Pancreas (tissue), 10 donors: ENCODE measurements at places on chromosomes 7 and 10. TPM values are rescaled to one million over a fixed set of nuclear protein-coding genes. Genes with fewer than 3 reads are reported as not detected.
A peak's percentile ranks its signal among the peaks of the same experiment; 100 is the strongest.

- no peak for DNase-seq
Measured at GRCh38 chr10:7958442-7958841, 96.0 kb upstream of the GATA3 start.

- no peak for DNase-seq
Measured at GRCh38 chr7:39085590-39086049, 107.9 kb downstream of the POU6F2 start.

DNA sequence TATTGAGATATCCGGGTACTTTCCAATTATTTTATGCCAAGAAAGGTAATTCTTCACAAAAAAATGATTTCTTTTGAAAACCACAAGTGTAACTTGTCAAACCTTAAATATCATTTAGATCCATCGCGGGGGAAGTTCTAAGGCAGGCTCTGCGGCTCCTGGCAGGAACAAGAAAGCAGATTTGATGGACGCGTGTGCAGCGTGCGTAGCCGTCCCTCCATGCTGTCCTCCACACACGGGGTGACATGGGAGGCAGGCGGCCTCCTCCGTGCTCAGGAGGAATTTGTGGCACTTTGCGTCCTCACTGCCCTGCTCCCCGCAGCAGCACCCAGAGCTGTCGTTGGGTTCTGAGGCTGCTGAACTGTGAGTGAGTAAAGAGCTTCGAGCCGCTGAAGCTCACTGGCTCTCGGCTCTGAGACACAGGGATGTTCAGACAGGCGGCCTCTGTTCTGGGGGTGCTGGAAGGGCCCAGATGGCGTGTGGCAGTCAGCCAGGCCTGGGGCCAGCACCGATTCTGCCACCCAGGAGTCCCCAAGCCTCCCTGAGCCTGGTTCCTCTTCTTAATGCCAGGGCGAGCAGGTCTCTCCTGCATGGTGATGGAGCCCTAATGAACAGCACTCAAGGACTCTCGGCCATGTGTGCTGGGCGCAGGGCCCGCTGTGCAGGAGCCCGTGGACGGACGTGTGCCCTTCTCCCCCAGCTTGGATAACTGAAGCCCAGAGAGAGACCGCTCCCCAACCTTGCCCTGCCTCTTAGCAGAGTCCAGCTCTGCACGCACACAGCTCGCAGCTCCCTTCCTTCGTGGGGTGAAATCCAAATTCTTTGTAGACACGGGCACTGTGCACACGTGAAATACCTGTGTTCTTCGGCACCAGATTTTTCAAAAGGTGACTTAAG lies 185.4 kb upstream of the SHH start:
- peak; percentile 28 for DNase-seq

DNA sequence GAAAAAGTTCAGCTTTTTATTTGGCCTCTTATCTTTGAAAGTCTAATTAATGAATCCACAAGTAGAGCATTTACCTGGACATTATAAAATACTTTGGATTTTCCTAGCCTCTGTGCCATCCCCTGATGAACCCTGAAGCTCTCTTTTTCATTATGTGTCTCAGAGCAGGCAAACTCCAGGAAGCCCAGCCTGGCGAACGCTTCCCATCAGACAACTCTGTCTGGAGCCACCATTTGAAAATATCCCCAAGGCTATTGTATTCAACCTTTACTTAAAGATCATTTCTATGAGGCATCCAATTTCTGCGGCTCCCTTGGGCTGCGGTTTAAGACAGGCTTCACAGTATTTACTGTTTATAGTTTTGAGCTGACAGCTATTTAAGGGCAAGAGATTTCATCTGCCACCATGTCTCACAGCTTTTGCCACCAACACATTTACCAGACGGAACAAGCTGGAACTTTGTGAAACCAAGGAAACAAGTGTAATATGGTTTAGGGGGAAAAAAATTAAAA lies 257.2 kb upstream of the GLI3 start:
- DNase-seq, result no peak

- no peak for DNase-seq
Measured at GRCh38 chr7:111108000-111108399, 17.1 kb downstream of the LRRN3 start.

Gene FIGNL1
- total RNA-seq, result 1.7 TPM

GRCh38 chr7:125651823-125652528 lies 722.4 kb upstream of the POT1 start:
- no peak for DNase-seq

GRCh38 chr7:120775755-120776154 lies 82.2 kb downstream of the TSPAN12 start:
- DNase-seq, result no peak

DNA sequence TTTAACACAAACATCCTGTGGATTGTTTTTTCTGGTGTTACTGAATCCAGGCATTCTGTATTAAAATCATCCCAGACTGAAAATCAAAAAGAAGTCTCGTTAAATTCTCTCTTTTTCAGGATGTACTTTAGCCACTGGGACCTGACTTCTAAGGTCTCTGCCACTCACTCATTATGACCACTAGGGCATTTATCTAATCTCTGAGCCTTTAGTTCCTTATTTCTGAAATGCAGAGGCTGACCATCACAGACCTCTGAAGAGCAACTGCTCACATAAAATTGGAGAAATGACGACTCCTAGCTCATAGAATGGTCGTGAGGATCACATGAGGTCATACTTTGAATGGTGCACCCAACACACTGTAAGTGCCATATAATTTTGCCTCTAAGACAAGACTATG lies 63.2 kb downstream of the KCNMA1 start:
- DNase-seq, result no peak

GRCh38 chr7:7793921-7794320 lies 75.5 kb upstream of the RPA3 start:
- no peak for DNase-seq

- DNase-seq, result peak; percentile 31
Measured at GRCh38 chr10:109974504-109975191, 33.1 kb upstream of the ADD3 start.

Gene CPEB3
- total RNA-seq, result 4.8 TPM

Gene ITGB8
- total RNA-seq, result 12.1 TPM

Gene GIMAP1
- total RNA-seq, result 1.5 TPM

GRCh38 chr7:152677808-152678670 lies 2.1 kb upstream of the XRCC2 start:
- no peak for DNase-seq

GRCh38 chr7:104341546-104341945 lies 13.1 kb downstream of the LHFPL3 start:
- no peak for DNase-seq
